ENCODE measurements at places on chromosomes 5 and 9.

DNA sequence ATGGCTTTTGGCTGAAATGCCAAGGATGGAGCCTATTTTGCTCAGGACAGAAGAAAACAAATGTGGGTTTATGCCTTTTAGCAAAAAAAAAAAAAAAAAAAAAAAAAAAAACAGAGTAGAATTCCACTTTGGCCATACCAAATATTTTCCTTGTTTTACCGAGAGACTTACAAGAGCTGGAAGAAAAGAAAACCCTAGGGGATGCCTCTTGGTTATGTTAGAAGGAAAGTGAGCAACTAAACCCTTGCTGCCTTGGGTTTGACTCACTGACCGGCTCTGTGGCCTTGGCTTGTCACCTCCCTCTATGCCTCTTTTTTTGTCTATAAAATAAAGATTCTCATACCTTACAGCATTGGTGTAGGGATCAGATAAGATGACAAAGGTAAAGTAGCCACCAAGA lies 69.6 kb upstream of the ABCA1 start:
- no peak for DNase-seq

DNA sequence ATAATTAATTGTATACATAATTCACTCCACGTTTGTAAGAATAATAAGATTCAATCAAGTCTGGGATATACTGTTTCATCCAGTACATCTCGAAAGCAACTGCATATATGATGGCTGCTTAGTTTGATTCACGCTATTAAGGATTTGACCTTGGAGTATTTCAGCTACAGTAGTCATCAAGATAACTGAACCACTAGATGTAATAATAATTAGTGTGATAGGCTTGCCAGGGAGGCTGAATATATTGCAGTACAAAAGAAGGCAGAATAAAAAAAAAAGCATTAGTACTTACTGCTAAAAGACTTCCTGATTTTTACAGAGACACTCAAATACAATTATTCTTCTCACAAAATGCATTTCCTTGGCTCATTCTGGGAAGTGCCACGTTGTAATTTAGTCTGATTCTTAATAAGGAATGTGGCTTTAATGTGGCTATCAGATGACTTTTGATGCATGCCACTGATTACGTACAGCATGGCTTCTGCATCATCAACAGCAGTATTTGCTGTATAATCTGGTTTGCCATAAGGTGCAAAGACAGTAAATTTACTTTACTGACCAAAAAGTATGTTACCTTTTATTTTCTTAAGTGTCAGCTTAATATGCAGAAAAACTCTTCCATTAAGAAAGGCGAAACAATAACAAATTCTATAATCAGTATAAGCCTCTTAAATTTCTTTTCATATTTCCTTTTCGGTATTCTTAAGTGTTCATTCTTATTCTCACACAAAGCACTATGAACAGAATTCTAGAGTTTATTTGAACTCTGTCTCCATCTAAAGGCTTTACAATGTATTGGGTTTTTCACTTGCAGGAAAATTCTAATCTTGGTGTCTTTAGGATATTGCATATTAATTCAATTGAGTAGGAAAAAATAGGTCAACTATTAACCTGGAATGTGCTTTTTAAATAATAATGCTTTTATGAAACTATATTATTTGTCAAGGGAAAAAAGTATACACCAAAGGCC lies 166.4 kb downstream of the SLF1 start:
- DNase-seq, result no peak

GRCh38 chr5:165559645-165560044 lies 2054.2 kb downstream of the MAT2B start:
- no peak for DNase-seq

DNA sequence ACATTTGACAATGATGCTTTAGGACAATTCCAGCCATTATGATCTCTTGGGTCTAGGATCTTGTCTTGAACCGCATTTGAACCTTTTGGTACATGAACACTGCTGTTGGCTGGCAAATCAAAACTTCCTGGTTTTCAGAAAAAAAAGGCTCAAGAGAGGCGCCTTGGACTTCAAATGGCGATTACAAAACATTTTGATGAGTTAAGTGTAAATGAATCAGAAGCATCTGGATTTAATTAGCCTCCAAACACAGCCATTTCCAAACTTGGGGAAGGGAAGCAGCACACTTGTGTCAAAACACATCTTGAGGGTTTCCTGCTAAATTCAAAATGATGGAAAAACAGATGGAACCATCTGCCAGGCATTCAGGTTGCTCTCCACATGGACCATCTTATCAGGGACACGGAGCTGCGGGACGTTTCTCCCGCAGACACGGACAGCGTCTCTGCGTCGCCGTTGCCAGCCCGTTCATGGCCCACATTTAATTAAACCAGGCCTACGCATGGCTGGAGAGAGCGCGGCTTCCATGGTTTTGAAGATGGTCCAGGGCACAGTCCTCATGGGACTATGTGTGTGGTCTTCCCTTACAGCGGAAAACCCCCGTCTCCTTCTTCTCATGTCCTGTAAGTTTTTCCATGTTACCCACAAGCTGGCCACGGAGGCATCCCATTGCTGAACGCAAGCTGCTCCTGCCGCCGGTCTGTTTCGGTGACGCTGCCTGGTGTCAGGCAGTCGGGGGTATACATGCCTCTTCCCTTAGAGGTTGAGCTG lies 55.8 kb upstream of the PTCH1 start:
- no peak for DNase-seq

DNA sequence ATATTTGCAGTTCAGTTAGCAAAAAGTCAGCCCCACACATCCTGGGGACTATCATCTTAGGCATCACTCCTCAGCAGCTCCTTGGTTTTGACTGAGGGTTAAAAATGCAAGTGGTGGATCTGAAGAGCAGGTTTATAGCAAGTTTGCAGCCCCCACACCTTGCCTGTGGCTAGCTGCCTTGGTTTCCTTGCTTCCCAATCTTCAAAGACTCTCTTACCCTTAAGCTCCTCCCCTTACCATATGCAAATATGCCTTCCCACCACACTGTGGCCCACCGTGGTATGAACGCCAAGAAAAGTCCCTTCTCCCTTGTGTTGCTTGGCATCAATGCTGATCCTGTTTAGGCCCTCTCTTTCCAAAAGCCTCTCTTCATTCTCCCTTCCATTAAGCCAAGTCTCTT lies 45.0 kb upstream of the AGXT2 start:
- DNase-seq, result no peak

DNA sequence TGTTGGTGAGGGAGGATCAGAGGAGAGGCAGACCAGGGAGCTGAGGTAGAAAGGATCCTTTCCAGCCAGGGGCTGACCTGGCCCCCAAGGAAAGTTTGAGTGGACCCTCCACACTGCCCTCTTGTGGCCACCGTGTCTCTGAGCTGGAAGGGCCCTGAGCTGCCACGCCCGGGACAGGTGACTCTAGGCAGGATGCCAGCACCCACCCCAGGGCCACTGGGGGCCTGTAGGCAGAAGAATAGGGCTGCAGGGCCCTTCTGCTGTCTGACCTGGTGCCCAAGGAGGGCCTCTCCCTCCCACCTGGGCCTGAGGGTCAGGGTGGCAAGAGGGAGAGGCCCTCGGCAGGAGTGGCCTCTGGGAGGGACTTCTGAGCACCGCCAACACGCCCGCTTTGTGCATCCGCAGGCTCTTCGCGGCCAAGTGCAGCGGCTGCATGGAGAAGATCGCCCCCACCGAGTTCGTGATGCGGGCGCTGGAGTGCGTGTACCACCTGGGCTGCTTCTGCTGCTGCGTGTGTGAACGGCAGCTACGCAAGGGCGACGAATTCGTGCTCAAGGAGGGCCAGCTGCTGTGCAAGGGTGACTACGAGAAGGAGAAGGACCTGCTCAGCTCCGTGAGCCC lies 76.8 kb downstream of the LMX1B start:
- peak; percentile 37 for DNase-seq

- peak; percentile 22 for DNase-seq
Measured at GRCh38 chr9:132880324-132880661, 1.6 kb downstream of the SPACA9 start.

DNA sequence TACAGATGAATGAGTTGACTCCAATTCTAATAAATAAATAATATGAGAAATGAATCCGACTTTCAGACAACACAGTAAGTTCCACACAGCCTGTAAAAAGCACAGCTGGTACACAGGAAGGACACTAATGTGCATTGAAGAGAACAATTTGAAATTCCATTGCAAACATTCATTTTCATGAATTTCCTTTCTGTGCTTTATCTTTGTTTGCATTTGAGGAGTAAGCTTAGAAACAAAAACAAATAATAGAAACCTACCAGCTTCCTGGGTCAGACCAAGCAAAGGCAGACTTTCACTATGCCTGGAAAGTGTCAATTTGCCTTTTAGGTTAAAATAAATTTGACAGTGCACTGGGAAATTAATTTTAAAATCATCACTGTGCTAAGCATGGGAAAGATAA lies 143.8 kb upstream of the VLDLR start:
- DNase-seq, result no peak

GRCh38 chr5:7391215-7391614 lies 4.7 kb upstream of the ADCY2 start:
- peak; percentile 21 for DNase-seq

- no peak for DNase-seq
Measured at GRCh38 chr9:114588210-114588609, 641 bp downstream of the ATP6V1G1 start.

GRCh38 chr5:149937610-149938009 lies 7.0 kb downstream of the PDE6A start:
- DNase-seq, result no peak

- DNase-seq, result no peak
Measured at GRCh38 chr5:23496576-23496975, 10.8 kb upstream of the PRDM9 start.

- no peak for DNase-seq
Measured at GRCh38 chr5:170389550-170389892, 354 bp upstream of the KCNMB1 start.

Measured in SW480 (cell line).